Epithelial cell of alveolus of lung (primary cell): ENCODE measurements at places on chromosomes 7 and 10. TPM values are rescaled to one million over a fixed set of nuclear protein-coding genes. Genes with fewer than 3 reads are reported as not detected.

CYP17A1 gene
- not detected in 2 replicates for total RNA-seq

TMEM196 gene
- total RNA-seq, result 0.24 TPM in 1 of 2 replicates, not detected in the other

TRIM50 gene
- not detected in 2 replicates for total RNA-seq

MTERF1 gene
- 5.6 and 14.1 TPM in 2 replicates for total RNA-seq

CLIP2 gene
- total RNA-seq, result 35.5 and 36.1 TPM in 2 replicates

CNNM1 gene
- 0.13 TPM in 1 of 2 replicates, not detected in the other for total RNA-seq

HOXA7 gene
- total RNA-seq, result 7.2 and 12.4 TPM in 2 replicates

TMEM176A gene
- total RNA-seq, result 19.9 TPM in 1 of 2 replicates, not detected in the other

PDE6C gene
- not detected in 2 replicates for total RNA-seq

RPA3 gene
- total RNA-seq, result 19.0 and 29.7 TPM in 2 replicates

CYP3A5 gene
- 0.24 and 0.39 TPM in 2 replicates for total RNA-seq

PHTF2 gene
- 14.8 and 23.3 TPM in 2 replicates for total RNA-seq

PRF1 gene
- not detected in 2 replicates for total RNA-seq

LRGUK gene
- total RNA-seq, result under 0.01 and 0.48 TPM in 2 replicates

ACTL6B gene
- not detected in 2 replicates for total RNA-seq

ZNF503 gene
- 22.2 and 112 TPM in 2 replicates for total RNA-seq

PIP gene
- not detected in 2 replicates for total RNA-seq

CLDN3 gene
- total RNA-seq, result not detected in 2 replicates

SPRN gene
- total RNA-seq, result under 0.01 and 0.08 TPM in 2 replicates

CLDN4 gene
- 3.2 and 5.2 TPM in 2 replicates for total RNA-seq

ATP6V0A4 gene
- total RNA-seq, result not detected in 2 replicates

IFIT1B gene
- under 0.01 TPM in 1 of 2 replicates, not detected in the other for total RNA-seq
